ENCODE measurements at places on chromosomes 7 and 10.

DNA sequence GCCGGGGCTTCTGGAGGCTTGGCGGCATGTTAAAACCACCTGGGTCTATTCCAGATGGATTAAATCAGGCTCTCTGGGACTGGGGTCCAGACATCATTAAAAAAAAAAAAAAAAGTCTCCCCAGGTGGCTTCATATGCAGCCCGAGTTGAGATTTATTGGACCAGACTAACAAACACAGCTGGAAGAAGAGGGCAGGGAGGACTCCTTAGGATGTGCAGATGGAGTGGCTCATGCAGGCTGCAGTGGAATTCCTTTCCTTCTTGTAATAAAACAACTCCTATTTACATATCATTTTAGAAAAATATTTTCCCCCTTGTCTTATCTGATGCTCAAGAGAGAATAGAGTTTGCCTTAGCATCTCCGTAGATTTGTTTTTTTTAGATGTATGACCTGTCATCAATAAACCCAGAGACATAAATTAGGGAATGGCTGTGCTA is 238.1 kb downstream of the CAMK1D start:
- no peak for DNase-seq

GRCh38 chr10:63286340-63286739 is 153.2 kb downstream of the NRBF2 start:
- no peak for DNase-seq

- no peak for DNase-seq
Measured at GRCh38 chr10:56231436-56231835, 129.6 kb downstream of the ZWINT start.

- no peak for DNase-seq
Measured at GRCh38 chr10:2303169-2303568, 565.8 kb upstream of the ADARB2 start.

GRCh38 chr7:135717693-135718092 is 10.3 kb downstream of the SLC13A4 start:
- DNase-seq, result no peak

- no peak for DNase-seq
Measured at GRCh38 chr10:19791032-19791431, 25.2 kb upstream of the PLXDC2 start.

DNA sequence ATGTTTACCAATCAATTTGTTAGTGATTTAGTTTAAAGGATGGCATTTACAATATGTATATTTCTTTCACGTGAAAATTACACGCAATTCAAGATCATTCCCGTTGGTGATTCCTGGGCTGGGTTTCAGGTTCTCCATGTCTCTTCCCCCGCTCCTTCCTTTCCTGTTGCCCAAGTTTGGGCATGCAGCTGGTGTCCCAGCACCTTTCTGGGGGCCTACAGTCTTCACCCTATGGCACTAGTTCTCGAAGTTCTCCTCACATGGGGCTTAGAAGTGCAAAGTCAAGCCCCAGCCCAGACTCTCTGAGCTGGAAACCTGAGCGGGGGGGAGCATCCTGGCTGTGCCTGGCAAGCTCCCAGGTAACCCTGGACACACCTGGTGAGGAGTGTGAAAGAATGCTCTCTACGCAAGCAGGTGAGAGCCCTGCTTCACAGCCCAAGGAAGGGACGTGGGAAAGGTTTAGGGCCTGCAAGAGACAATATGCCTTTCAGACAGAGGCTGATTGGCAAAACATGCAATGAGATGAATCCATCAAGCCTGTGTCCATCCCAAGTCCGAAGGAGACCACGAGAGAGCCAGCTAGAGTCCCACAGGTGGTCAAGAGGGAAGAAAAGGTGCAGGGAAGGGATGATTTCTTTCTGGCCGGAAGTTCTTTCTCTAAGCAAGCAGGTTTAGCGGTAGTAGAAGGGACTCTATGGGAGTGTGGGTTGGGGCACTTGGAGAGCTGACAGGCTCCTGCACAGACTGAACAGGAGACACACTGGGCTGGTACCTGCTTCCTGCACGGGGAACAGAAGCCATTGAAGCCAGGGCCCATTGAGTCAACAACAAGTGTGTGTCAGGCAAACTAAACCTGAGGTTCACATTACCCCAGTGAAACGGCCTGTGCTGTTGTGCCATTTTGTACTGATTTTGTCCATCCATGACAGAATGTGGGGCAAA is 131.1 kb downstream of the ADARB2 start:
- no peak for DNase-seq

DNA sequence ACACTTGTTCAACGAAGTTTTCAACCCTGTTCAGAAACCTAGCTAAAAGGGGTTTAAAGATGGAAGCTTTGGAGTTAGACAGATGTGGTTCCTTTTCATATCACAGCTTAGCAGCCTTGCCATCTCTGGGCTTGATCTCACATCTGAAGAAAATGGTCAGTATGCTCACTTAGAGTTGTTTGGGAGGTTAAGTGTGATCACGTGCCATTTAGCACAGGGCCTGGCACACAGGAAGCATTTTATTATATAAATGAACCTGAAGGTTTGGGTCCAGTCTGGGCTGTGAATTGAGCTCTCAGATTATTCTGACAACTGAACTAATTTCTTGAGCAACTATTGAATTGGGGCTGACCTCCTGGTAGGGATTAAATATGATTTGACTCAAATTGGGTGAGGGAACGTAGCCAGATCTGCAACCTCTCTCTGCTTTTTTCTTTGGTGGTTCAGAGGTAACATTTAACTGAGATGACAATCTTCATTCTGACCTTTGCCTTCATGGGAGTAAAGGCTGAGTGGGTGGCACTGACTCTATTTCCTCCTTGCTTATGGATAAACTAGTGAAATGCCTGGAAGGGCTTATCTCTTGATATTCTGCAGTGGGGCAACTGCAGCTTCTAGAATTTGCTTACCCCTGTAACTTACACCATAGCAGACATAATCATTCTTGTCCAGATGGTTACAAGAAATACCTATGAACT is 10.2 kb upstream of the HKDC1 start:
- DNase-seq, result no peak

- no peak for DNase-seq
Measured at GRCh38 chr10:6601246-6601805, 21.2 kb upstream of the PRKCQ start.

DNA sequence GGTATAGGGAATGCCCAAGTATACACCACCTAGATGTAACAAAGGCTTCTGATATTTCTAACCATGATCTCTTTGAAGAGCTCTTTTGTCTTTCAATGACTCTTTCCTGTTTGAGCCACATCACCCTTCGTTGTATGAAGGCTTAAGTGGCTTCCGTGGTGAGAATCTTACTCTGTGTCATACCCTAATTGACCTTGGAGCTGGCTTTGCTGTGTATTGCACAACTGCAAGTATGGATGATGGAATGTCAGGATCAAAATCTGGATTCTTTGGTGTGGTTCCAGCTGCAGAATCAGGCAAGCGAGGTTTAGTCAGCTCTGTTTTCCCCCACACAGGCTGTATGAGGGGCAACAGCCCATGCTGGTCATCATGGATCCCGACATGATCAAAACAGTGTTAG is 16.0 kb downstream of the CYP3A43 start:
- no peak for DNase-seq

- DNase-seq, result no peak
Measured at GRCh38 chr7:130960208-130960988, 226.4 kb upstream of the KLF14 start.

DNA sequence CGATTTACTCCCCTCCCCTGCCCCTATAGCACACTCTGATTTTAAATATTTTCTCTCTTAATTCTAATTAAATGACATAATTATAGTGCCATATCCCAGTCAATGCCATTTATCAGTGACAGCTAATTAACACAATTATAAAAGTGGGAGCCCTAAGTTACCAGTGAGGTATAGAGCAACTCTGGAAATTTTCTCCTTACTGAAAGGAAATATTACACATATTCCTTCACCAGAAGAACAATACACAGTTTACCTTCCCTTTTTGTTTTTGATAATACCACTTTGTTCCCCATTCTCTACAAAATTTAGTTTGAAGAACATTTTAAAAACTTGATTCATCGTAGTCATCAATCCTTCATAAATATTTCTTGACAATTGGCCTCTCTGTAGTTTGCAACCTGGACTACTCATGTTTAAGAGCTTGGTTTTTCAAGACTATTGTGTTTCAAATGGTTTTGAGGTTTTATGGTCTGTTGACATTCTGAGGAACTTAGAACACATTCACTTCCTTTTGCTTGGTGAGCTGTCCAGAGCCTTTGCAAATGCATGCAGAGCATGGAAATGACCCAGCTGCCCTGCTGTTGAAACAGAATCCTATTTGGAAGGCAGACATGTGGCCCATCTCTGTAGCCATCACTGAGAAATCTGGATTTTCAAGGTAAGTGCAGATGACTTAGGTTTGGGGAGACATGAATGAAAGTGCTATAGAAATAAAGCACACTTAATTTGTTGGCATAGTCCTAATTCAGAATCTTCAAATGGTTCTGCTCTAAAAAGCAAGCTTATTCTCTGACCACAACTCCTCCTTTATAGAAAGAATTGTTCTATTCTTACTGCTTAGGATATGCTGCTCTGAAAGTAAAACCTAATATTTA is at the start of gene GPR141:
Gene GPR141 (plus strand): TSS at position 521 of the 875 bp plus-strand sequence. CDS start 56,628 bp downstream, outside the sequence.
- peak; percentile 41 for DNase-seq

GRCh38 chr10:24824124-24824523 is 100.4 kb upstream of the ARHGAP21 start:
- DNase-seq, result no peak

DNA sequence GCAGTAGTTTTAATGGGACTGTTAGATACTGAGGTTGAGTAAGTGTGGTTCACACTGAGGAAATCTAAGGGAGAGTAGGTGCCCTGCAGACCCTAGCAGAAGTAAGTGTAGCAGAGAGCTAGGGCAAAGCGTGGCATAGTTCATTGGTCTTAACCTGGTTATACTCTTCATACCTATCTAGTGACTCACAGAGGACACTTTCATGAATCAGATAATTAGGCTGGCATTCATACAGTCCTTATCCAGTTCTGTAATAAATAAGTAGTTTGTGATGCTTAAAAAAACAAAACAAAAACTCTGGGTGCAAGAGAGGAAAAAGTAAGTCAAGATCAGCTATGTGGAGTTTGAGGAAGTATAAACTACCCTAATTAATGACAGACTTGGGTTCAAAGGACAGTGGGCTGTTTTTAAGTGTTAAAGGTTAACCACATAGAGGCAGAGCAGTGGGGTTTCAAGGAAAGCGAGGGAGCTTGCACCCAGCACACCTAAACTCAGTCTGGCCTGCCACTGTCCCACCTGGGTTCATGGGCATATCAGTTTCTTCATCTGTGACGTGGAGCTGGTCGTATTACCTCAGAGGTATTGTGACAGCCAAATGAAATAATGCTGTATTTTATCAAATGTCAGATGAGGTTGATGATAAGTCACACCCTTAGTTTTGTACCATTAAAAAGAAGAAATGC is 27.1 kb downstream of the LMTK2 start:
- DNase-seq, result no peak

DNA sequence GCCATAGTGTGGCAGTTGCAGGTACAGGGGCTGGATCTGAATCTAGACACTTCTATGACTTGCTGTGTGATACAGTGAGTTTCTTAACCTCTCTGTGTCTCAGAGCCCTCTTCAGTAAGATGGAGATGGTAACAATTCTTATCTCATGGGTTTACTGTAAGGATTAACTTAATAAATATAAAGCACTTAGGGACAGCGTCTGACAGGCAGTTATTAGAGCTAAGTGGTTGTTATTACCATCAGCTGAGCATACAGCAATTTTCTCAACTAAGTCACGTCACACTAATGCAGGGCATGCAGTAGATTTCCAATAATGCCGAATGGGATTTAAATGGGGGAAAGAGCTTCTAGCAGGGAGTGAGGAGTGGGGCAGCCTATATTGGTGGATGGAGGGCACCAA is 162.6 kb downstream of the SH2D4B start:
- DNase-seq, result no peak

GRCh38 chr7:41033500-41033899 is 669.4 kb downstream of the INHBA start:
- DNase-seq, result no peak

GRCh38 chr7:73738220-73738611 is 386 bp downstream of the ABHD11 start:
- DNase-seq, result peak; percentile 59

DNA sequence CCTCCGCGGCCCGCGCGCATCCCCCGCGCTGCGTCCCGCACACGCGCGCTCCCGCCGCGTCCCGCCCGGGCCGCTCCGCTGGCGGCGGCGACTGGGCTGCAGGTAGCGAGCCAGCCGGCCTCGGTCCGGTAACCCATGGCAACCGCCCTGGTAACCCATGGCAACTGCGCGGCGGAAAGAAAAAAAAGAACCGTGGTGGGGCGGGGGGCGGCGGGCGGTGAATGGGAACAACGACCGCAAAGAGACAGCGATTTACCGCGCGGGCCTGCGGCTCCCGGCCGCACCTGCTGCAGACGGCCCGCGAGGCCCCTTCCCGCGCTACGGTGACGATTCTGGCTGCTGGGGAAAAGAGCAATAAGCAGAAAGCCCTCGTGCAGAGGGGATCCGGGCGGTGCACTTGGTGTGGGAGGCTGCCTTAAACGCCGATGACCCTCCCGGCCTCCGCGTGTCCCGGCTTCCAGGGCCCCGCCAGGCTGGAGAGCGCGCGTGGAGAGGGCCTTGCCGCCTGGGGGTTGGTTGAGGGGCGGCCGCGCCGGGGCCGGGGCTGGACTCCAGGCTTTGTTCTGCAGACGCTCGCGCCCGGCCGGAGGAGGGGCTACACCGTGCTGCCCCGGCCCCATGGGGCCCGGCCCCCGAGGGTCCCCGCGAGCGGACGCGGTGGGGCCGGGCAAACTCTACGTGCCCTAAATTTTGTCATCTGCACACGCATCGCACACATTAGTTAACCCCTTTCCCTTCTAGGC is 84.7 kb downstream of the SNX10 start:
- DNase-seq, result peak; percentile 46

DNA sequence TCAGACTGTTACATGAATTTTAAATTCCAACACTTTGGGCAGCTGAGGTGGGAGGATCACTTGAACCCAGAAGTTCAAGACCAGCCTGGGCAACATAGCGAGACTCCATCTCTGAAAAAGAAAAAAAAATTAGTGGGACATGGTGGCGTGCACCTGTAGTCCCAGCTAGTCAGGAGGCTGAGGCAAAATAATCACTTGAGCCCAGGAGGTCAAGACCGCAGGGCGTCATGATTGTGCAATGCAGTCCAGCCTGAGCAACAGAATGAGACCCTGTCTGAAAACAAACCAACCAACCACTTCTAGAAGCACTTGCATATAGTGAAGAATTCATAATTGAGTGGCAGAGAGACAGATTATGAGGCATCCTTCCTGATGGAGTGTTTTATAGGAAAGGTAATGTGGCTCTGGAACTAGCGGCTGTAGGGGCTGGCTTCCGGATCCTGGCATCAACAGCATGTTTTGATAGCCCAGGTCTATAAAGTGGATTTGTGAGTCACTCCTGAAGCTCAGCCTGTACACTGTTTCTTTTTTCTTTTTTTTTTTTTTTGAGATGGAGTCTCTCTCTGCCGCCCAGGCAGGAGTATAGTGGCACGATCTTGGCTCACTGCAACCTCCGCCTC is 40.3 kb upstream of the RSBN1L start:
- no peak for DNase-seq

GRCh38 chr10:113179265-113179664 is 229.2 kb downstream of the TCF7L2 start:
- no peak for DNase-seq

DNA sequence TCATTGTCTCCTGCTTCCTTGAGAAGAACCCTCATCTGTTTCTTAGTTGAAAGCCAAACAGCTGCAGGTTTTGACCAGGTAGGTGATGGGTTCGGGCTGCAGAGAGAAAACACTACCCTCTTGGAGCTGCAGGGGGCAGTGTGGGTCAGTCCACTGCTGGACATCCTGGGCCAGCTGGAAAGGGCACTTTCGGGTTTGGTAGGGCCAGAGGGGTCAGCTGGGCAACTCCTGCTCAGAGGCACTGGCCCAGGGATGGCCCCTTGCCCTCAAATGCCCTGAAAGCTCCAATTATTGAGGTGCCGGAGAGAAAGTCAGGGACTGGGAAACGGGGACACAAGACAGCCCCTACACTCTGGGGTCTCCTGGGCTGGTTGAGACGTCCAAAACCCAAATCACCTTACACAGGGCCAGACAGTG is 90.7 kb downstream of the MKI67 start:
- no peak for DNase-seq

All from globus pallidus (tissue), 1 donor.